Lower lobe of right lung (tissue), 2 donors: ENCODE measurements at places on chromosomes 2 and 18.

DNA sequence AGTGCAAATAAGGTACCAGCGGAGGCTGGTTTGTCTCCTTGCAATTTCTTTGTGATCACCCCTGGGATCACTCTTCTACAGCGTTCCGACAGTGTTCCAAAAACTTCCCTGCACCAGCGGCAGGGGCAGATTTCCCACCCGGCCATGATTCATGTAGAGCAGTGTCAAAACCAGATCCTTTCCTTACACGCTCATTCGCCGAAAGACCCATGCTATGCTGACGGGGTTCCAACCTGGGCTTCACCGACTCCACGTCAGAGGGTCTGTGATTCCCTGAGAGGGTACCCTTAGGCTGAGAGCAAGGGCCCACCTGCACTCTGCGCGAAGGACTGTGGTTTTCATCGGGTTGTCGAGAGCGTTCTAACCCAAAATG lies 423 bp upstream of the TTC27 start:
- peak; percentile 48 for DNase-seq

DNA sequence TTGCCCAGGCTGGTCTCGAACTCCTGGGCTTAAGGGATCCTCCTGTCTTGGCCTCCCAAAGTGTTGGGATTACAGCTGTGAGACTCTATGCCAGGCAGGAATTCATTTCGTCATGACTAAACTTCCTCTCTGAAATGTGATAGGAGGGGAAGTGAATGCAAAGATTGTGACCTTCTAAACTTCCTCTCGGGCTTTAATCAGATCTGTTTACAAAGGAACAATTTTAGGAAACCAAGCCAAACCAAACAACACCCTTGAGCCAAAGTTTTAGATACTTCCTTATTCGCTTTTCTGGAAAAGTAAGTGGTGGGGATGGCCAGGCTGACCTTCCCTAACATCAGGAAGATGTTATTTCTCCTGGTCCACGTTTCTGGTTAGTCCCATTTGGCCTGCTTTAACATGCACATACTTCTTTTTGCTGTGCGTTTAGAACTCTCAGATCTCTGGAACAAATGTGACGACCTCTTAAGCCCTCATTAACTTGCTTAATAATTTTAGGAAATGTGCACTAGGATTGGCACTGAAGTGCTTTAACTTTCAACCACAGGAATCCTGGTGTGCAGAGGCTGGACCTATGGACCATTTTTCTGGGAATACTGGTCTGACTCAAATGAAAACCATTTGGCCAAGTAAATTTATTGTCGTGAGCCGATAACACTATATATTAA lies 33.2 kb upstream of the YES1 start:
- no peak for DNase-seq

DNA sequence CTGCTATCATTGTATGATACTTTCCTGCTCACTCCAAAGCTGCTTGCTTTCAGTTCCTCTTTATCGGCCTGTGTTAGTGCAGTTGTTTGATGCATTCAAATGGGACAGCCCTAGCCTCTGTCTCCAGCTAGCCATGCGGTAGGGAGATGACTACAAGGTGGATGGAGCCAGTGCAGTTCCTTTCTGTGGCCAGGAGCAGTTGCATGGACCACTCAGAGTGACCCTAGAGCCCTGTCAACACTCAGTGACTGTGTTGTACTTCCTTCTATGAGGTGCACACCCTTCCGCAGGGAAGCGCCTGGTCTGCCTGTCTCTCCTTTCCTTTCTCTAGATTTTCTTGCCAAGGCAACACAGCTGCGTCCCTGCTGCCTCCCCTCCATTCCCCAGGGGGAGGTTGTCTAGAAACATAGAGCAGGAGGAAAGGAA lies 33.8 kb downstream of the KCNS3 start:
- DNase-seq, result no peak

DNA sequence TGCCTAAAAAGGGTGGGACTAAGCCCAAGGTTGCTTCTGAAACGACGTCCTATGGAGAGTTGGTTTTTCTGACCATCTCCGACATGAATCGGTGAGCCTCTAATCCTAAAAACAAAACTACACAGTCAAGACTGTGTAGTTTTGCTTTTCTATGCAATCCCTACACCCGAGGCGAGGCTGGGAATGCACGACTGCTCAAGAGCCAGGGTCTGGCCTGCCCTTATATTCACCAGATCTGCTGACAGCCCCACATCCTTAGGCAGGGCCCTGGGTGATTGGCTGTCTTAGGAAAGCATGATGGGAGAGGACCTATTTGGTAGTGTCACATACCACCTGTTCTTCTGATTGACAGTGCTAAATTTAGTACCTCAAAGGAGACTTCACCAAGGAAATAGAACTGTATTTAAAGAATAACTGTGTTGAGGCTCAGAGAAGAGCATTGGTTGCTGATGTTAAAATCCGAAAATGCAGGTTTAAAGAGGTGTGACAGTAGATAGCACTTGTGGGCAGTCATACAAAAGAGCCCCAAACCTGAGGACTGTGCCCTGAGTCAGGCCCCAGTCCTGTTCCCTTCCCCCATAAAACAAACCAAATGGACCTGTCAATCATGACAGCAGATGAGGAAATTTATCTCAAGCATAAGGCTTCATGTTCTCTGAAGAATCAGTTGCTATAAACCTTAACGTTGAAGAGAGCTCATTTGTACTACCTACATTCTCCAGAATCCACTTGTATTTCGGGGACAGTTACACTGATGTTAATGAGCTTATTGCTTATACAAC lies at the start of gene TTN:
TSS of gene TTN (minus strand) at position 197 of the 782 bp plus-strand sequence. CDS start 2,781 bp downstream, outside the sequence.
- no peak for DNase-seq

- DNase-seq, result no peak
Observed at GRCh38 chr2:71240794-71241193, 13.9 kb upstream of the PAIP2B start.
